Pulmonary artery endothelial cell (primary cell): ENCODE measurements at places on chromosomes 2 and 18. TPM values are rescaled to one million over a fixed set of nuclear protein-coding genes. Genes with fewer than 3 reads are reported as not detected.

The AMER3 gene
- not detected in 2 replicates for total RNA-seq

The TGFA gene
- 0.26 and 0.32 TPM in 2 replicates for total RNA-seq

The LIMS1 gene
- 145 and 169 TPM in 2 replicates for total RNA-seq

The MATN3 gene
- 0.95 and 1.1 TPM in 2 replicates for total RNA-seq

The PROC gene
- not detected in 2 replicates for total RNA-seq

The CDH2 gene
- 31.6 and 36.5 TPM in 2 replicates for total RNA-seq

The EHD3 gene
- 1.7 and 4.1 TPM in 2 replicates for total RNA-seq

The SIGLEC15 gene
- 0.13 TPM in 1 of 2 replicates, not detected in the other for total RNA-seq

The CHMP3 gene
- 87.6 and 97.9 TPM in 2 replicates for total RNA-seq

The HOXD3 gene
- not detected in 2 replicates for total RNA-seq

The GKN2 gene
- not detected in 2 replicates for total RNA-seq

The PER2 gene
- 2.2 and 2.4 TPM in 2 replicates for total RNA-seq

The STK36 gene
- 11.5 and 15.8 TPM in 2 replicates for total RNA-seq

The TMEM169 gene
- 0.07 and 0.14 TPM in 2 replicates for total RNA-seq

The TRIP12 gene
- 258 and 340 TPM in 2 replicates for total RNA-seq

The YPEL5 gene
- 75.6 and 77.1 TPM in 2 replicates for total RNA-seq

The CROCC2 gene
- not detected in 2 replicates for total RNA-seq

The CIDEA gene
- total RNA-seq = 0.20 TPM in 1 of 2 replicates, not detected in the other

The CDK5R2 gene
- total RNA-seq = not detected in 2 replicates

The IL36A gene
- not detected in 2 replicates for total RNA-seq

The KDSR gene
- 17.6 and 29.5 TPM in 2 replicates for total RNA-seq

The DYNC2LI1 gene
- total RNA-seq = 9.1 and 11.2 TPM in 2 replicates

The CNDP1 gene
- not detected in 2 replicates for total RNA-seq

The IL1R1 gene
- 5.5 and 17.3 TPM in 2 replicates for total RNA-seq

The SULT1C4 gene
- total RNA-seq = 4.8 and 7.0 TPM in 2 replicates
